ENCODE measurements at places on chromosomes 5 and 9.

- no peak for DNase-seq
These were observed 153.1 kb downstream of the PCSK1 start for GRCh38 chr5:96279801-96280542.

DNA sequence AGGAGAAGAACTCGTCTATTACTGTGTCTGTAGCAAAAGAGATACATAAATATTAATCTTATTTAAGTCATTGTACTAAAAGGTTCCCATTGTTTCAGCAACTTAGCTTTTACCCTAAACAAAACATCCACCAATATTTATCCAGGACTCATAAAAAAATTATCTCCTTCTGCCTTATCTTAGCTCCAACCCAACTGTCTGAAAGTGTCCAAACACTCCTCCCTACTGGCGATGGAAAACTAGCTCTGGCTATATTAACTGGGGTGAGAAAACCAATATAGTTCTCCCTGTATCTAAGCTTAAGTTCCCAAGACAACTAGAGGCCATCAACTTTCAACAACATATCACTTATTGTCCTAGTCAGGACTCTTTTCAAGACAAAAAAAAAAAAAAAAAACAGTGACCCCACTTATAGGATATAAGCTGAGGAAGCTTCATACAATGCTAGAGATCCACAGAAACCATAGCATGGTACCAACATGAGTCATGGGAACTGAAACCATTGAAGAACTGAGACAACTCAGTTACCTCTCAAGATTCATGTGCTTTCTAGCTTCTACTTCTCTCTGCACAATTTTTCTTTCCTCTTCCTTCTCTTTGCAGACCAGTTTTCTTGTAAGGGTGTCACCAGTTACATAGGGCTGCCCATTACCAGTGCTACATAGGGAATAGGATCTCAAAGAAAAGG, 150.7 kb upstream of the RASA1 start:
- no peak for DNase-seq

GRCh38 chr9:20486552-20486951, 135.7 kb downstream of the MLLT3 start:
- DNase-seq: no peak

DNA sequence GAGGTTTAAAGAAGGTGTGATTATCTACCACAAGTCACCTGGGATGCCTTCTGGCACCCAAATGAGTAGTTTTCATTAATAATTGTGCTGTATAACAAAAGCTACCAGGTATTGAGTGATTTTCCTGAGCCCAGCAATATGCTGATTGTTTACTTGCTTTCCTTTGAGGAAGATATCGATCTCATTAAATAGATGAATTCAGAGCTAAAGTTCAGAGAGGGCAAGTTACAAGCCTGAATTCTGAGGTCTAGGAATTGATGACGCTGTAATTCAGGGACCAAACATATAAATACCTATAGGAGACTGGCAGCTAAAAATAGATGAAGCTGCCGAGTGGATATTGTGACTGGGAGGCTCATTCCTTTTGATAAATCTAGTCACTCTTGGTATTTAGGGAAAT, 1.1 kb downstream of the ERCC6L2 start:
- no peak for DNase-seq

DNA sequence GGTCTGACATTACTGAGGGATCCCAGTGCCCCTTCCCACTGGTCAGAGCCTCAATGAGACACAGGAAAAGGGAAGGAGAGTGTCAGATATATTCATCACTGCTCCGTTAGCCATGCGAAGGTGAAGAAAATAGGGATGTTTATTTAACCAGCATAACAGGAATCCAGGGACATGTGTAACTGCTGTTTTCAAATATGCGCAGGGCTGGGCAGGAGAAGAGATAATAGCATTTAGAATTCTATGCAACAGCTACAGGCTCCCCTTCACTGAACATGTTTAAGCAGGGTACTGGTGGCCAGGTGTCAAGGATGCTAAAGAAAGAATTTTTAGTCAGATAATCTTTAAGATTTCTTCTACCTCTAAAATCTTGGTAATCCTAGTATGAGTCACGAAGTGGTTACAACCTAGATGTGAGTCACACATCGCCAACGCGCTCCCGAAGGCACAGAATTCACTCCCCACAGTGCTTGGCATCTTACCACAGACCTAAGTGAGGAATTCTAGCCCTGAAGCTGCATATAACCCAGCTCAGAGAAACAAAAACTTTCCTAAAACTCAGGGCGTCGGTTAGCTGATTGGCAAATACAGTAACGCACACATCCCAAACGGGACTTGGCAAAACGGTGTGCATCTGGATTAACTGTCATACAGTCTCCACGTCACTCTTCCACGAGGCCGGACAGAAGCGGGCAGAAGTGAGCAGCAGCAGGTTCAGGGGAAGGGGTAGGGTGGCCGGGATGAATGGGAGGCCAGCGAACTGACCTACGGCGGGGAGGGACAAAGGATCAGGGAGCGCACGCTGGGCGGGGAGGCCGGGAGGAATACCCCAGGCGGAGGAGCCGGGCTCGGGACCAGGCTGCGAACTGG, 1.1 kb downstream of the CTNNAL1 start:
- no peak for DNase-seq

GRCh38 chr5:78920604-78921003, 64.5 kb downstream of the ARSB start:
- no peak for DNase-seq

- DNase-seq: no peak
These were observed 107.1 kb upstream of the LMX1B start for GRCh38 chr9:126506361-126507317.

DNA sequence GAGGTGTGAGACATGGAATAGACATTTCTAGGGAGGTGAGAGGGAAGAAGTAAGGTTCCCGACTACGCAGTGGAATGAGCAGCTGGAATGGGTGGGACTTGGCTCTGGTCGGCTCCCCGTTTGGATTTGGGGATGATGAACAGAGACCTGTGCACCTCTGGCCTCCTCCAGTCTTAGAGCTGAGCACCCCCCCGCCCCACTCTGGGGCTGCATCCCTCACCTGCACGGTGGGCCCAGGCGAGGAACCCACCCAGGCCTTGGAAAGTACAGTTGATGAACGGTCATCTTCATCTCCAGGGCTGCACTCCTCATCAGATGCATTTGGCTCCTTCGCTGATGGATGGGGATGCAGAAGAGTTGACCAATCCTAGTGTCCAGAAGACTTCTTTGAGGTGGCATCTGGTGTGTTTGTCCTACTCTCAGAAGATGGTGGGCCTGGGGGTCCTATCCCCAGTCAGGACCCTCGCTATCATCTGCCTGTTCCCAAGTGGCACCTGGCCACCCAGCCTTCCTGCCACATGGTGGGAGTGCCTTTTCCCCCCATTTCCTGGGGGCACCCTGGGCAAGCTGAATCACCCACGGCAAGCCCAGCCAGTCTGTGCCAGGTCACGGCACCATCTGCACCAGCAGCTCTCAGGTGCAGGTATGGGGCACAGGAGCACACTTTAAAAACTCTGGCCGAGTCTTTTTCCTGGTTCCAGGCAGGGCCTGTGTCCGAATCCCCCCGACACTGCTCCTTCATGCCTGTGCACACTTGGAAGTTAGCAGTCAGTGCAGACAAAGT, 70.5 kb downstream of the GTF3C4 start:
- no peak for DNase-seq

DNA sequence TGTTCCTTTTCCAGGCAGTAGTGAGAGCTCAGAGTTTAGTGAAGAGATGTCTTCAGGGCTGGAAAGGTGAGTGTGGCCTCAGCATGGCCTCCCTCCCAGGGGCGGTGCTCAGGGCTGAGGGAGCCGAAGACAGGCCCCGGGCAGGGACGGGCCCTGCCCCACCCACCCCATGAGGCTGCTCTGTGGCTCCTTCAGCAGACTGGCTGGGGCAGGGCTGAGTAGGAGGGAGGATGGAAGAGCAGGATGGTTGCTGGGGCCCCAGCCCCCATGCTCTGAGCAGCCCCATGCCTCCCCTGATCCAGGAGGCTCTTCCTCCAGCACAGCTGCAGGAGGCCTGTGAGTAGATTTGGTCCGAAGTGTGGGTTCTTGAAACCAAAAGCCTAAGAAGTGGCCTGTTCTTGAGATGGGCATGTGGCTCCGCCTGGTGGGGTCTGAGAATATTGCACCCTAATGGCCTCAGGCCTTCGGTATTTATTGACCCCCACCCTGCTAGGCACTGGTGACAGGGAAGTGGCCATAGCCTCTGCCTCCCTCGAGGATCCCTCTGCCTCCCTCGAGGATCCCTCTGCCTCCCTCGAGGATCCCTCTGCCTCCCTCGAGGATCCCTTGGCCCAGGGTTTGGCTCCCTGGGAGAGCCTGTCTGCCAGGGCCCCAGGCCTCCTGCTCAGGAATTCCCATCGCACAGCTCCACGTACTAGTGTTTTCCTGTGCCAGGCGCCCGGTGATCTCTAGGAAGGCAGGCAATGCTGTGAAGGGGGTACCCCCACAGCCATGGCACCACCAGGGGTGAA, 65.4 kb upstream of the GARNL3 start:
- DNase-seq: peak; percentile 51

DNA sequence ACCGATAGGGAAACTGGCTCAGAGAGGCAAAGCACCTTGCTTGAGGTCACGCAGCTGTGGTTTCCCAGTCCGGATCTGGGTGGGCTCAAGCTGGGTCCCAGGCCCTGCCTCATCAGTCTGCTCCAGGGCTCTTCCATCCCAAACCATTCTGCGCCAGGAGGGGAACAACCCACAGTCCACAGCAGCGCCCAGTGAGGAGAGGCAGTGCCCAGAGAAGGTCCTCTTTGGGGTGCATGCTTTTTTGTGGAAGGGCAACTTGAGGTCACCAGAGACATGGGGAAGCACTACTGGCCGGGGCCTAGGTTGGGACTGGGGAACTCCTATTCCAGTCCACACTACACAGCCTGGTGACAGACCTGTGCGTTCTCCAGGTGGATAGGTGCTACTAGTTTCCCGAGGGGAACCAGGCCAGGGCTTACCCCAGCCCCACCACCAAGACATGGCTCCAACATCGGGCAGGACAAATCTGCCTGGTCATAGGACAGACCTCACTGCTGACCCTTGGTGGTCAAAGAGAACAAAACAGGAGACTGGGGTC, 62.5 kb upstream of the RNF130 start:
- no peak for DNase-seq

DNA sequence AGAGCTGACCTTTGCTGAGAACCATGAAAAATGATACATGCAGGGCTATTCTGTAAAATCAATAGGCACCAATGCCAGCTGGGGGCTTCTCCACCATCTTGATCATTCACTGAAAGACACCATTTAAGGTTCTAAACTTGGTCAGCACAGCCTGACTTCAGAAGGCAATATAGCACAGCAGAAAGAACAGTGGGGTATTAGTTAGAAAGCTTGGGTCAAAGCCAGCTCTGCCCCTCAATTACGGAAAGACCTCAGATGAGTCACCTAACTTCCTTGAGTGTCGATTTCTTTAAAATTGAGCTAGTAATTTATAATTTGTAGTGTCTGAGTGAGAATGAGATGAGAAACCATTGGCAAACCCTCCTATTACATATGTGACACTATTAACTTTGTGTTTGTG, 3.4 kb downstream of the TNC start:
- no peak for DNase-seq

- DNase-seq: peak; percentile 98
These were observed 4.0 kb upstream of the CDK5RAP2 start for GRCh38 chr9:120583958-120584369.

DNA sequence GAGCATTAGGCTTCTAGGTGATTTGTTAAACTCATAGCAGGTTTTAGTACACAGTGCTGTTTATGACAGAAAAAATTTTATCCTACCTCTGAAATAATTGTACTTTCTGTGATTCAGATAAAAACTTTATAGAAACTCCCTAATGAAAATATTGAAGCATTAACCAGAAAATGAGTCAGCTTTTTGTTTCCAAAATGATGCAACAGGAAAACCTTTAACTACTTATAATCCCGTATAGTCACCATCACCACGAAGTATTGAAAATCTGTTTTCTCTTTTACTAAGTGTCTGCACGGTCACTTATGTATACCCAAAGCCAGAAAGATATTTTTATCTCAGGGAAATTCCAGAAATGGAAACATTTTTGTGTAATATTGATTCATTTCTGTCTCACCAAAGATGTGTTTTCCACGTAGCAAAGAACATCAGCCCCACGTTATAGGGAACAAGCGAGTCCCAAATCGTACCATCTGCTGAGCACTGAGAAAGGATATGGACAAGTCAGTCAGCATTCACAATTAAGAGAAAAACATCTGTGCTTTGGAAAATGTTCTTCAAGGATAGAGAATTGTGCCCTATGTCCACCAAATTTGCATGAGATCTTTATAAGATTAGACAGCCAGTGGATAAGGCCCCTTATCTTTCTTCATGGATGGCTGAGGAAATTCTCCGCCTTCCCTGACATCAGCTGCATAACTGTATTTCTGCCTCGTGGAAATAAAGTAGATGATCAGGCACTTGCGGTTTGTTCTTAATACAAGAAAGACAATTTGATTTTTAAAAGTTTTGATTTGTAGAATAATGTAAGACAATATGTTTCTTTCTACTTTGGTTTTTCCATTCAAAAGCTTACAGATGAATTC, 41.9 kb downstream of the TNFAIP8 start:
- DNase-seq: no peak

GRCh38 chr5:57277085-57277484, 103.2 kb downstream of the GPBP1 start:
- no peak for DNase-seq

DNA sequence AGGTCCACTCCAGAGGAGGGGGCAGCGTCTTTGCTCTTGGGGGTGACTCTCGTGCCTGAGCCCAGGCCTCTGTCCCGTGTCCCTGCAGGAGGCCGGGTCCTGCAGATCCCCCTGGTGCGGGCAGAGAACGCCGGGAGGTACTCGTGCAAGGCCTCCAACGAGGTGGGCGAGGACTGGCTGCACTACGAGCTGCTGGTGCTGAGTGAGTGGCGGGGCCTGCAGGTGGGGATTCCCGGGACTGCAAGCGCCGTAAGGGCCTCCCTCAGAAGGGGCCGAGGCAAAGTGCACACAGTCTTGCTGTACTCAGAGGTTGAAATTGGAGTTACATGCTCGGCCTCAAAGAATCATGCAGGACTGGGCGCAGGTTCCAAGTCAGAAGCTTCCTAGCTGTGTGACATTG, 62.7 kb upstream of the ASS1 start:
- no peak for DNase-seq

DNA sequence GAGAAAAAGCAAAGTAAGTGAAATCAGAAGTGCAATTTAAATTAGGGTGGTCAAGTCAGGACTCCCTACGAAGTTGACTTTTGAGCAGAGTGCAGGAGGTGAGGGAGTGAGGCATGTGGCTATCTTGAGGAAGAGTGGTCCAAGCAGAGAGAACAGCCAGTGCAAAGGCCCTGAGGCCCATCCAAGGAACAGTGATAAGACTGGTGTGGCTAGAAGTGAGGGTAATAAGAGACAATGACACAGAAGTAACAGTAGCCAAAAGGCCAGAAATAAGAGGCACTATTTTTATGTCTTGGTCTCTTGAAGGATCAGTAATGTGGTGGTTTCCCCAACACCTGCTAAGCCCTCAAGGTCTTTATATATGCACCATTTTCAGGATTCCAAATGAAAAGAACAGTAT, 120.4 kb downstream of the SLC1A3 start:
- DNase-seq: no peak

GRCh38 chr5:148989567-148989966, 73.3 kb downstream of the SH3TC2 start:
- no peak for DNase-seq

DNA sequence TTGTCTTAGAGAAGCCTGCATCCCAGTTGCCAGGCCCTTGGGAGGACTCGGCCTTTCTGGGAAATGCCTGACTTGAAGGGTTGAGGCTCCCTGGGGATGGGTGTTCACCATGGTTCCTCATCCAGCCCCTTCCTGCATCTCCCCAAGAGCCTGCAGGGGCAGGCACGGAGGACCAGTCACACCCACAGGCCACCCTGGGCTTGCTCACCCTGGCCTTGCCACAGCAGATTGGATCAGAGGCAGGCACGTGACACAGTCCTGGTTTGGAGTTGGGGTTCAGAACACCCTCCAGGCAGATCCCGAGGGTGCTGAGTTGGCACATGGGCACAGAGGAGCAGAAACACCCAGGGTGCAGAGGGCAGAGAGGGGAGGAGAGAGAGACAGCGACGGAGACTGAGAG, 286.1 kb downstream of the PBX3 start:
- no peak for DNase-seq
